ENCODE measurements at places on chromosomes 2 and 18.

GRCh38 chr2:28802975-28803429 is 7.6 kb upstream of the SPDYA start:
- no peak for DNase-seq

GRCh38 chr2:207225773-207226172 is 60.0 kb upstream of the KLF7 start:
- no peak for DNase-seq

DNA sequence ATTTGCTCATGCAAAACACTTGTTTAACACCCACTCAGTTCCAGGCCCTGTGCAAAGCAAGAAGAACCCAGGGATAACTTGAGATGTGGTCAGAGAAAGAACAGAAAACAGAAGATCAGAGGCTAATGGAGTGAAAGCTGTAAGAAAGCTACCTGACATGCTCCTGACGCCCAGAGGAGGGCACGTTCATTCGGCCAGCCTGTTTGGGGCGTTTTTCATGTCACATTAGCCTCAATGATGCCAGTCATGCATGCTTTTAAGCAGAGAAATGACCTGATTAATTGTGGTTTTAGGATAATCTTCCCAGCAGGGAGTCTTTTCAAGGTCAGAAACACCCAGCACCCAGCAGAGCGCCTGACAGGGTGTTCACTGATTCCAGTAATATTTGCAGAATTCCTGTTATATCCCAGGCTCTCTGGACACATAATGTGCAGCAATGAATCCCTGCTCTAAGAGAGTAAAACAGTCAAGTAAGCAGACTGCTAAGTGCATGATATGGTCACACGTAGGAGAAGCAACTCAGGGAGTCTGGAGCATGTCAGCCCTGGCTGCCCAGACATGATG is 320.0 kb downstream of the LRATD1 start:
- no peak for DNase-seq

GRCh38 chr18:629269-630150 is 27.9 kb upstream of the TYMS start:
- peak; percentile 27 for DNase-seq

DNA sequence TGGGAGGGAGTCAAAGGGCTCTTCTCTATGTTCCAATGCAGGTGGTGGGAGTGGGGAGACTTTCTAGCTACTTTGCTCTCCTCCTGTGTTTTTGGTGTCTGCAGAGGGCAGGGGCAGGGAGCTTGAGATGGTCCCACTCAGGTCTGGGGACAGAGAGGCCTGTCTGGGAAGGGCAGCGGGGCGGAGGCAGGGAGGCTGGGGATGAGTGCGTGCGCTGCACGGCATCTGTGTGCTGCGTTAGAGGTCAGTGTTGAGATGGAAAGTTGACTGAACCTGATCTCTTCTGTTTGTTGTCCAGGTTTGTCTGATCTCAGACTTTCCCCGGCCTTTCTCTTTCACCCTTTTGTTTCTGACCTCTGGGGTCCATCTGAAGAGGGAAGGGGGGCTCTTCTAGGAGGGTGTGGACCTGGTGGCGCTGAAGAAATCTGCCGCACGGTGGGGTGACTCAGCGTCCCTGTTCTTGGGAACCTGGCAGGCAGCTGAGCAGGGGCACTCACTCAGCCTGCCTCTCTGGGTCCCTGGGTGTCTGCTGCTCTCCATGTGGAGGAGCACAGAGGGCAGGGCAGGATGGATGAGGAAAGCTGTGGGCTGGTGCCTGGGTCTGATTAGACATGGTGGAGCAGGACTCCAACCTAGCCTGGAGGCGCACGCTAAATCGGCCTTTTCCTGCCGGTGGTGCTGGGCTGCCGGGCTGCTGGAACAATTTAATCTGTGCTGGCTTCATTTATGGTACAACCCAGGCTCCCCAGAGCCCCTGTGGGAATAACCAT is 24.1 kb downstream of the IGFBP2 start:
- DNase-seq = no peak

DNA sequence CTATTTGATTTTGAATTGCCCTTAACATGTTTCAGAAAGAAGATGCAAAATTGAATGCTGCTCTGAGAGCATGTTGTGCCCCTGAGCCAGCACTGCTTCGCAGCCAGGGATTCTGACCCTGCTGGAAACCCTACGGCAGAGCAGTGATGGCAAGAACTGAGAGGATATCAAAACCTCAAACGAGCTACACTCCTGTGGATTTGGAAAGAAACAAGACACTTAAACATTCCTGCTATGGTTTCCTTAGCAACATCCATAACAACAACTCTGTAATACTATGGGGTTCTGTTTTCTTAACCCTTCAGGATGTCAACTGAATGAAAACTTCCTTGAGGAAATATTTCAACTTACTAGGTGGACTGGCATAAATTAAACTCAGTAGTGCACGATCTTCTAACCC is 649.1 kb downstream of the NYAP2 start:
- DNase-seq = no peak

- no peak for DNase-seq
Observed at GRCh38 chr2:5763531-5763930, 71.3 kb downstream of the SOX11 start.

- no peak for DNase-seq
Observed at GRCh38 chr2:204581946-204582345, 36.7 kb downstream of the PARD3B start.

- no peak for DNase-seq
Observed at GRCh38 chr2:221264318-221264717, 307.8 kb downstream of the EPHA4 start.

- DNase-seq = no peak
Observed at GRCh38 chr2:224264259-224264658, 137.6 kb downstream of the FAM124B start.

- no peak for DNase-seq
Observed at GRCh38 chr2:4762951-4763376, 929.2 kb upstream of the SOX11 start.
